Mucosa of descending colon (tissue), 3 donors: ENCODE measurements at places on chromosomes 5 and 9. TPM values are rescaled to one million over a fixed set of nuclear protein-coding genes. Genes with fewer than 3 reads are reported as not detected.

CDX1 gene
- total RNA-seq, result 140 TPM

NUTM2G gene
- not detected for total RNA-seq

PTPRD gene
- 128 TPM for total RNA-seq

SLF1 gene
- 6.6 TPM for total RNA-seq

PPIC gene
- total RNA-seq, result 50.8 TPM

PAIP1 gene
- 83.5 TPM for total RNA-seq

DNA sequence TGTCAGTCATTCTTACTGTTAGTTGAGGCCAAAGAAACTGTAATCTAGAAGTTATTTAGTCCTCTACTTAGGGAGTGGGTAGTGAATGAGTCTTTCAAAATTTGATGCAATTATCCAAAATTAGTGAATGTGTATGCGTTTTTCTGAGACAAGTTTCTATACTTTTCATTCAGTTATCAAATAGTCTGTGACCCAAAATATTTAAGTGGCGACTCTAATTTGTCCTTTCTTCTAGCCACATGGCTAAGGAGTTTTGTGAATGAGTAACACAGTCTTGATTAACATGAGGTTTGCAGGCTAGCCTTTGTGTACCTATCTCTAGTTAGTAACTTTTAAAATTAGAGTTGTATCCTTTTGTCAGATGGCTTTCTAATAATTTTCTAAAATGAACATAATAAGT lies 45.6 kb downstream of the COMMD10 start:
- no peak for DNase-seq

GRCh38 chr5:14265570-14265969 lies 122.4 kb downstream of the TRIO start:
- no peak for DNase-seq

GRCh38 chr9:127392166-127392565 lies 4.8 kb upstream of the SLC2A8 start:
- DNase-seq, result no peak

- DNase-seq, result no peak
Measured at GRCh38 chr9:135253305-135254004, 166.0 kb downstream of the OLFM1 start.

GRCh38 chr5:122415030-122415800 lies 103.2 kb downstream of the SNCAIP start:
- DNase-seq, result no peak
